ENCODE measurements at places on chromosomes 12 and 14. TPM values are rescaled to one million over a fixed set of nuclear protein-coding genes. Genes with fewer than 3 reads are reported as not detected.

Gene FOXG1
- total RNA-seq: not detected

- DNase-seq: no peak
These were observed 70.5 kb downstream of the TMX1 start for GRCh38 chr14:51310505-51310944.

Gene DLK1
- total RNA-seq: 52.3 TPM

GRCh38 chr12:97229004-97229403 lies 233.6 kb upstream of the RMST start:
- DNase-seq: no peak

DNA sequence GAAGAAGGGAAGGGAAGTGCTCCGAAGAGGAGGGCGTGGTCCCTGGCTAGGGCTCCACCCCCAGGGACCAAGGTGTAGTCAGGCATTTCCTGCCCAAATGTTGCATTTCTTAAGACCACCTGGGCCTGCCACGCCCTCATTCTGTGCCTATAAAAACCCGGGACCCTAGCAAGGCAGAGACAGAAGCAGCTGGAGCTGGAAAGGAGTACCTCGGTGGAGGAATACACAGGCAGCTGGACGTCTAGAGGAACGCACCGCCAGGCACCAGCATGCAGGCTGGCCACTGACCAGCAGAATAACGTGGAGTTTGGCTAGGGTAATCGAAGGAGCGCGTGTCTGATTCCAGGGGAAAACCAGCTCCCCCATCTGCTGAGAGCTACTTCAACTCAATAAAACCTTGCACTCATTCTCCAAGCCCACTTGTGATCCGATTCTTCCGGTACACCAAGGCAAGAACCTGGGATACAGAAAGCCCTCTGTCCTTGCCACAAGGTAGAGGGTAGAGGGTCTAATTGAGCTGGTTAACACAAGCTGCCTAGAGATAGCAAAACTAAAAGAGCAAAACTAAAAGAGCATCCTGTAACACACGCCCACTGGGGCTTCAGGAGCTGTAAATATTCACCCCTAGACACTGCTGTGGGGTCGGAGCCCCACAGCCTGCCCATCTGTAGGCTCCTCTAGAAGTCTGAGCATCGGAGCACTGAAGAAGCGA lies 21.0 kb downstream of the CFL2 start:
- DNase-seq: no peak

DNA sequence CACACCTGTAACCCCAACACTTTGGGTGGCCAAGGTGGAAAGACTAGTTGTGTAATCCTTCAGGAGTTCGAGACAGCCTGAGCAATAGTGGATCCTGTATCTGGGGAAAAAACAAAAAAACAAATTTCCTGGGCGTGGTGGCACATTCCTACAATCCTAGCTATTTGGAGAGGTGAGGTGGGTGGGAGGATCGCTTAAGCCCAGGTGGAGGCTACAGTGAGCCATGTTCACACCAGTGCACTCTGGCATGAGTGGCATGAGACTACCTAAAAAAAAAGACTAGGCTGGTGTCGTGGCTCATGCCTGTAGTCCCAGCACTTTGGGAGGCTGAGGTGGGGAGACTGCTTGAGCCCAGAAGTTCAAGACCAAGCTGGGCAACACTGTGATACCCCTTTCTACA lies 17.2 kb downstream of the PTGES3 start:
- no peak for DNase-seq

- no peak for DNase-seq
These were observed 5.5 kb upstream of the SLC7A7 start for GRCh38 chr14:22820731-22821130.

All from Right ventricle myocardium inferior (tissue), 1 donor.